Stimulated activated CD4-positive, alpha-beta T cell treated with anti-CD3 and anti-CD28 coated beads, Interleukin-4, amount 100 ng/mL, for 4 hours (primary cell): ENCODE measurements at places on chromosomes 16 and 17.

- no peak for DNase-seq
Measured at GRCh38 chr16:30619638-30620037, 9.4 kb upstream of the ZNF689 start.

DNA sequence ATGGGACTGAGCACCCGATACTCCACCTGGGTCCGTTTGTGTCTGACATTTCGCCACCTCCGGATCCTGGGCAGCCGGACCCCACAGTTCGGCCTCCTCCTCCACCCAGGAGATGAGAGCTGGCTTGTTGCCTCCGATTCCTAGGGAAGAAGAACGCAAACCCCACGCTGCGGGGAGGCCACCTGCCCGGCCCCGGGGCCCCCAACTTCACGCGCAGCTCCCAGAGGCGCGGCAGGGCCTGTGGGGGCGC lies 542 bp downstream of the ZNF764 start:
- DNase-seq, result no peak

- no peak for DNase-seq
Measured at GRCh38 chr17:39601758-39602532, 5.8 kb downstream of the NEUROD2 start.

DNA sequence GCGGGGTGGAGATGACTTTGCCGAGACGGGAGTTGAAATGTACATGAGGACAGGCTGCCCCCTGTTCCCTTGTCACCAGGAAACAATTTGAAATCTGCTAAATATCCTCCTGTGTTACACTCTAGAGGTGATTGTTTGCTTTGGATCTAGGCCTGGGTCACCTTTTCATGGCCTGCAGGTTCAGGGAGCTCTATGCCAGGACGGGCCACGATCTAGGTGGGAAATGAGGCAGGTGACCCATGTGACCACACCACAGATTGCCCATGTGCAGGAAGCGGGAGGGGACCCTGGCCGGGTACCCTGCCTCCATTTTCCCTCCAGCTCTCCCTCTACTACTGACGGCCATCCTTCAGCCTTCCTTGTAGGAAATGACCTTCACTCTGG lies 43.4 kb downstream of the MEAK7 start:
- DNase-seq, result no peak

DNA sequence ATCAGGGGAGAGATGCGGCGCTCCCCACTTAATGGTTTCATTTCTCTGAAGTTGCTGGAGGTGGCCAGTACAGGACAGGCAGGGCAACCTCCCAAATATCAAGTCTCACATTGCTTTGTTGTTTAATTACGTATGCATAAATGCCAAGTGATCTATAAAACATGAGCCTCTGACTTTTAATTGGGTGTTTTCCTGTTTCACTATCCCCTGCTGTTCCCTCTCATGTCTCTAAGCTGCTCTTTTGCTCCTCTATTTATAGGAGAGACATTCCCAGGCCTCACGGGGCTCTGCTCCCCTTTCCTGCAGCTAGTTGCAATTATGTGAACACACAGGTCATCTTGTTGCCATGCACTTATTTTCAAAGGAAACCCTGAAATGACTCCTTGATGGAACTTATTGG lies 1173.5 kb upstream of the GOT2 start:
- DNase-seq, result no peak

DNA sequence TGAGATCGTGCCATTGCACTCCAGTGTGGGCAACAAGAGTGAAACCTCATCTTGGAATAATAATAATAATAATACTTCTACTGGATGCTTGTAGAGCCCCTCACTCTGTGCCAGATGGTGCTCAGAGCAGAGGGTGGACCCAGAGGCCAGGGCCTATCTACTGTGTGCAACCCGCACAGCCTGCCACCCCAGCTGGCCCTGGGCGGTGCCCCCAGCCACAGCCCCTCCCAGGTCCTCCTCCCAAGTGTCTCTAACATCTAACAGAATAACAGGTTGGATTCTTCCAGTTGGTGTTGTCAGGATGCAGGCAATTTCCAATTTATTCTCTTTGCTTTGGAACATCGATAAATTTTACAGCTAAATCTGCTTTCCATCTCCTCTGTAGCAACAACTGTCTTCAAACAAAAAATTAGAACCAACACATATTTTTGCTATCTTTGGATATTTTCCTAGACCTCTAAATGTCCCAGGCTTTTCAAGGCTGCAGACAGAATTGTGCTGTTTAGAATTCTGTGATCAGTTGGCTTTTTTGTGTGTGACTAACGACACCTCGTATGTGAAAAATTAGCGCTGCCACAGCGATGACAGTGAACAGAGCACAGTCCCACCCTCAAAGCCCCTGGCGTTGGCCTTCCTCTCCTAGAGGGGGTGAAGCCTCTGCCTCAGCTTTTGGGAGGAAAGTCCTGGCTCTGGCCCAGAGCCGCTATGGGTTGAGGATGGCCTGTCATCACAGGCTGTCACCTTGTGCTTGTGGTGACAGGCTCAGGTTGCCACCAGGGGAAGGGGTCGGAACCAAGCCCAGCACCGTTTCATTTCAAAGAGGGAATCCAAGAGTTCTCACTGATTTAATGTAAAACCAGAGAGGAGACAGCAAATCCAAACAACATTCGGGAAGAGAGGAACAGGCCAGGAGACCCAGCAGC lies 7.6 kb upstream of the EVPL start:
- DNase-seq, result no peak

GRCh38 chr16:14409563-14409962 lies 220.5 kb downstream of the PARN start:
- no peak for DNase-seq

- no peak for DNase-seq
Measured at GRCh38 chr17:15261258-15261801, 3.8 kb downstream of the PMP22 start.

- DNase-seq, result peak; percentile 42
Measured at GRCh38 chr17:31842195-31843069, 16.6 kb downstream of the COPRS start.

DNA sequence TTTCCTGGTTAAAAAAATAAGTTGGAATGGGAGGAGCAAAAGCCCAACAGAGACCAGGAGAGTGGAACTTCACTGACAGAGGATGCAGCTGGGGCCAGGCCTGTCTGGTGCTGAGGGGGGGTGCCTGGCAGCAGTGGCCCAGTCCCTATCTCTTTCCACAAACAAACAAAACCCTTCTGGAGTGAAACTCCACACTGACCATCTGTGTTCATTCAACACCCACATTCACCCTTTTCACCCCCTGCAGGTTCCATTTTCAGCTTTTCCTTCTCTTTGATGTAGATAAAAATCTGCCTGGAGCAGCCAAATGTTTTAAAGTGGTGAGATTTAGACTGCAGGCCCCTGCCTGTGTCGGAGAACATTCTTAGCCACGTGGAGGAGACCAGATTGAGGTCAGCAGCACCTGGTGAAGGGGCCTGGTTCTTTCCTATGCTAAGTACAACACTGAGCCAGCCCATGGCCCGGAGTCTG lies 161.4 kb upstream of the CDH11 start:
- no peak for DNase-seq

GRCh38 chr16:1561836-1562235 lies 28.4 kb downstream of the TMEM204 start:
- no peak for DNase-seq

GRCh38 chr17:65122836-65123756 lies 14.1 kb upstream of the RGS9 start:
- peak; percentile 81 for DNase-seq

GRCh38 chr16:72785171-72785570 lies 262.8 kb downstream of the ZFHX3 start:
- DNase-seq, result no peak

GRCh38 chr16:58026139-58026704 lies 668 bp downstream of the MMP15 start:
- DNase-seq, result no peak

DNA sequence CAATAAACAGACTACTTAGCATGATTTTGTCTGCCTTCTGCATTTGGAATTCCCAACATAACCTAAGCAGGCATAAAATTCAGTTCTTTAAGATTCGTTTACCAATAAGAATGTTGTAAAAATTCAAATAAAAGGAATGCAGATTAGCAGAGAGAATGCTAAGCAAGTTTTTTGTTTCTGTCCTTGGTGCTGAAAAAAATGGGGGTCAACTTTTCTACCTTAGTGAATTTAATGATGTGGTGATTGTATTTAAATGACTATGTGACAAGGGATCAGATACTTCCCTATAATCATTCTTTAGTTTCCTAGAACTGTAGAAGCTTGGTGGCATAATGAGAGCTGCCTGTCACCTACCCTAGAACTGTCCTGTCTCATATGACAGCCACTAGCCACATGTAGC lies 159.5 kb downstream of the RBFOX1 start:
- no peak for DNase-seq

DNA sequence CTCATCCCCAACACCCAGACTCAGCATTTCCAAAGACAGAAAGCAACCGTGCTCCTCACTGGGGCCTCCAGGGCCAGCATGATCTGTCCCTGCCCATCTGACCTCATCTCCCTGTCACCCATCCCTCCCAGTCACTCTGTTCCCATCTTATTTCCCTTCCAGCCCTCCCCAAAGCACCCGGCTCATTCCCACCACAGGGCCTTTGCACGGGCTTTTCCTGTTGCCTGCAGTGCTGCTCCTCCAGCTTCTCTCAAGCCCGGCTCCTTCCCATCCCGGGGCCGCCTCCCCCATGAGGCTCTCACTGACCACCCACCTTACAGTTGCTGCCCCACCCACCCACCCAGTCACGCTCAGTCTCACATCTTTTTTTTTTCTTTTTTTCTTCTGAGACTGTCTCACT lies 54.8 kb downstream of the RMI2 start:
- DNase-seq, result no peak

GRCh38 chr17:64747938-64748540 lies 85.9 kb upstream of the SMURF2 start:
- DNase-seq, result no peak

DNA sequence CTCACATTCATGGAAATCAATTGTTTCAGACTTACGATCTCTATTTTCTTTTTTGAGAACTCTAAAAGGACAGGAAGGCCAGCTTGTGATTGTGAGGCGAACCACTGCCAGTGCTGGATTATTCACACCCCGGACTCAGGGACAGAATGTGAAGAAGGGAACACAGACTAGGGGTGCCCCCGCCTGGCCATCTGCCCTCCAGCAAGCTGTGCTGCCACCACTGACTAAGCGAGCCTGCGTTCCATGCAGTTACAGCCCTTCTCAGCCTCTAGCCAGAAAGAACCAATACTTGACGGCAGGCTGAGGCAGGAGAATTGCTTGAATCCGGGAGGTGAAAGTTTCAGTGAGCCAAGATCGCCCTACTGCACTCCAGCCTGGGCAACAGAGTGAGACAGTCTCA lies 2.8 kb downstream of the HAGH start:
- DNase-seq, result no peak

DNA sequence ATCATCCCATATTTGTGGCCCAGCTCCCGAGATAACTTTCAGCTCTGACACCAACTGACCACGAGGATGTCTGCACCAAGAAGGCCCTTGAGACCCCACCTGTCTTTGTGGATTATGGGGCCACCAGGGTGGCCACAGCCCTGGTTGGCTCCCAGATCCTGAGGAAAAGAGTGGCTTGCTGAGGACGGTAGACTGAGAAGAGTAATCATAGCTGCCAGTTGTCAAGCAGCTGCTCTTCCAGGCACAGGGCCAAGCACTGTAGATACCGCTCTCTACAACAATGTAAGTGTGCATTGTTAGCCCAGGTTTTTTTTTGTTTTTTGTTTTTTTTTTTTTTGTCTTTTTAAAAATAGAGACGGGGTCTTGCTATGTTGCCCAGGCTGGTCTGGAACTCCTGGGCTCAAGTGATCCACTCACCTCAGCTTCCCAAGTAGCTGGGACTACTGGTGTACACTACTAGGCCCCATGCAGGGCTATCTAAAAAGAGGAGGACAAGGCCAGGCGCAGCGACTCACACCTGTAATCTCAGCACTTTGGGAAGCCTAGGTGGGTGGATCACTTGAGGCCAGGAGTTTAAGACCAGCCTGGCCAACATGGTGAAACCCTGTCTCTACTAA lies 9.6 kb downstream of the ZNF205 start:
- no peak for DNase-seq

DNA sequence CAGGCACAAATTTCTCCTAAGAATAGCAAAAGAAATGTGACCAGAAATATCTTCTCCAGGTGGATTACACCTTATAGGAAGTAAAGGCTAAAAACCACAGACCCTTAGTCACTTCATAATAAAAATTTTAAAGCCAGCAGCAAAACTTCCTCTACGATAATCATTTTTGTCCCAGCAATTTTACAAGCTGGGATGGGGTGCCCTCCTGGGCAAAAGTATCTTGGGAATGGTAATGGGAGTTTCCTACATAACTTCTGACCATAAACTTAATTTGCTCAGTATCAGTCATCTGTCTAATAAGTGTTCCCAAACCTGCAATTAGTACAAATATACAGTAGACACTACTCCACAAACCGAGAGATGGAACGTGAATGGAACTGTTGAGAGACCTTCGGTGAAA lies 3.0 kb downstream of the PHF12 start:
- DNase-seq, result no peak

- DNase-seq, result no peak
Measured at GRCh38 chr17:16973760-16974540, 2.0 kb upstream of the TNFRSF13B start.

GRCh38 chr16:75280331-75280804 lies 28.9 kb upstream of the BCAR1 start:
- no peak for DNase-seq

DNA sequence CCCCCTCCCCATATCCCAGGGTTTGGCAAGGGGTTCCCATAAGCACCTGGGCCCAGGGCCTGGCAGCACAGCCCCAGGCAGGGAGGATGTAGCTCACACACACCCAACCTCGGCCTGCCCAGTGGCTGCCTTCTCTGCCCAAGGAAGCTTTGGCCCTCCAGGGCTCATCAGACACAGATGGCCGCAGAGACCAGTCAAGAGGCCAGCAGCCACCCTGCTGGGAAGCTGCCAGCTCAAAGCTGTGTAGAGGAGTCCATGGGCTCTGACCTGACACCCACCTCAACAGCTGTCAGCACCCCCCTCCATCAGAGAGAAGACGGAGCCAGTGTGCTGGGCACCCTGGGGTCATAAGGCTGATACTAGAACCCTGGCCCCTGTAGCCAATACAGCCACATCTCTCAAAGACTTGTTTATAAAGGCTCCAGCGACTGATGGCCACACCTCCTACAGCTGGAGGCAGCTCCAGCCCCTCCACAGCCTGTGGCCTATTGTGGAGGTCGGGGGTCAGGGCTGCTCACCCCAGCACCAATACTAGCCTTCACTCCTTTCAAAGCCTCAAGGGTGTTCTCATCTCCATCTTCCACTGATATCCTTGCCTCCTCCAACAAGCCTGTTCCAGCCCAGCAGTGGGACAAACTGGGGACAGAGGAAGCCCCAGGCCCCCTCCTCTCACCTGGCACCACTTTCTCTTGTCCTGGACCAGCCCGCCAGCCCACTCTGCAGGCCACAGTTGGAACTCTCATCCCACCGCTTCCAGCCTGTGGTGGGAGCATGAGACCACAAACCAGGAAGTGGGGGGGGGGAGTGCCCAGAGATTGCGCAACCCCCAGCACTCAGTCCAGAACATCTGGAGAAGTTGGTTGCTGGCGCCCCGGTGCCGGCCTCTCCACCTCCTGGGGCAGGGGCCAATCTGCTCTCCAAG lies 2.2 kb upstream of the MPG start:
- no peak for DNase-seq

DNA sequence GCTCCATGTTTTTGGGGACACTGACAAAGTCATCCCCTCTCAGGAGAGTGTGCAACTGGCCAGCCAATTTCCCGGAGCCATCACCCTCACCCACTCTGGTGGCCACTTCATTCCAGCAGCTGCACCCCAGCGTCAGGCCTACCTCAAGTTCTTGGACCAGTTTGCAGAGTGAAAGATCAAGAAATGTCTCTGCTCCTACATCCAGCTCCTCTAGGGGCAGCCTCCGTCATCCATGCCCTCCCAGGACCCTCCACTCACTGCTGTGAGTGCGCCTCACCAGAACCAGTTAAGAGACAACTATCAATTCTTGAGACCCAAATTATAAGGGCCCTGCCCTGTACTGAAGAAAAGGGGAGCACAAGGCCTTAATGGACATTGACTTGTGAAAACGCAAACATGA lies 1.1 kb downstream of the OVCA2 start:
- DNase-seq, result no peak
